ENCODE measurements at places on chromosomes 16 and 17.

GRCh38 chr17:66959641-66960375 lies 4.7 kb upstream of the CACNG4 start:
- DNase-seq = no peak

DNA sequence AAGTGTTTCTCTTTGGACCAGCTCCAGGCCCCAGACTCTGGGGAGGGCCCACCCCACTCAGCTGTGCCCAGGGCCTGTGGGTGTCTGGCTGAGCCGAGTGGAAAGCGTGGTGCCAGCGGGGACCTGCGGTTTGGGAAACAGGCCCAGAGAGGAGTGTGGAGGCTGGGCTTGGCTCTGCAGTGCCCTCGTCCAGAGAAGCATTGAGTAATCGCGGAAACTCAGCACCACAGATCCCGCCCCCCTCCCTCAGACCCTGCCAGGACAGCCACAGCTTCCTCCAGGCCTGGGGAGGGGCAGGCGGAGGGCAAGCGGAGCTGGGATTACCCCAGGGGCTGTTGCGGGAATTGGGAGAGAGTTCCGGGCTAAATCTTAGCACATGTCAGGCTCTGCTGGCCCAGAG lies 14.6 kb upstream of the PITPNA start:
- no peak for DNase-seq

DNA sequence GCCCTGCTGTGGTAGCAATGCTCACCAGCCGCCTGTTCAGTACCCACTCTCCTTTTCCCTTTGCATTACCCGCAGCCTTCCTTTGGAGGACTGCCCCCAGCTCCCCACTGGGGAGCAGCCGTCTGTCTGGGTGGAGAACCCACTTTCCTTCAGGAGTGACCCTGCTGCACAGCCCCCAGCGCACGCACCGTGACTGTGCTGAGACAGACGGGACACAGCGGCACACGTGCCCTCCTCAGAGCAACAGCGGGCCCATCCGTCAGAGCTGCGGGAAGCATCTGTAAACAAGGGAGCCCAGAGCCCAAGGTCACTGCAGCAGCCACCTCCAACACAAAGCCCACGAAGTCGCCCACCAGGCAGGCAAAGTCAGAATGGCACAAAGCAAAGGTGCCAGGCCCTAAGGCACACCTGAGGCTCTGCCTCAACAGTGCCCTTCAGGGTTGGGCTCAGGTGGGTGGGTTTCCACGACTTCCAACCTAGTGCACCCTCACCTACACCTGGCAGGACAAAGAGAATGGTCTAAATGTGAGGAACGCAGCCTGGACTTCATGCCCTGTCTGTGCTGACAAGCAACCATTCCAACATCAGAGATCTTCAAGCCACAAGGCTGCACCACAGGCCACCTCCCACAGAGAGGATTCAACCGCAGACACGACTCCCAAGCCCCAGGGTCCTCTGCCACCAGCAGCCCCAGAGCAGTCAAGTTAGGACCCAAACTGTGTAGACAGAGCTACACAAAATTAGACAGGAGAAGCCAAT lies 9.9 kb downstream of the AXIN1 start:
- no peak for DNase-seq

GRCh38 chr16:85036236-85037049 lies 8.8 kb downstream of the KIAA0513 start:
- DNase-seq = no peak

DNA sequence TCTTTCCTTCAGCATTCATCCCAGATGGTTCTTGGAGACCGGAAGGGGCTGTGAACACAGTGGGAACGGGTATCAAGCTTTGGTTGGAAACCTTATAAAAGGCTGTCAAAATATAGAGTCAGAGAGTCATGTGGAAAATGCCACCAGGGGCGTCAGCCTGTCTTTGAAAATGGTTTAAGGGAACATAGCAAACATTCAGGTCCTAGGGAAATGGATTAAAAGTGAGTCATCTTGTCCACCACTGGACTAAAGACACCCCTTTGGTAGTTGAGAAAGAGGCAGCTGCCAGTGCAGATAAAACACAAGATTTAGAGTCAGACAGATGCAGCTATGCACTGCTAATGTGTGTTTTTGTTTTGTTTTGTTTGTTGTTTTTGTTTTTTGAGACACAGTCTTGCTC lies 47.8 kb upstream of the BCO1 start:
- no peak for DNase-seq

DNA sequence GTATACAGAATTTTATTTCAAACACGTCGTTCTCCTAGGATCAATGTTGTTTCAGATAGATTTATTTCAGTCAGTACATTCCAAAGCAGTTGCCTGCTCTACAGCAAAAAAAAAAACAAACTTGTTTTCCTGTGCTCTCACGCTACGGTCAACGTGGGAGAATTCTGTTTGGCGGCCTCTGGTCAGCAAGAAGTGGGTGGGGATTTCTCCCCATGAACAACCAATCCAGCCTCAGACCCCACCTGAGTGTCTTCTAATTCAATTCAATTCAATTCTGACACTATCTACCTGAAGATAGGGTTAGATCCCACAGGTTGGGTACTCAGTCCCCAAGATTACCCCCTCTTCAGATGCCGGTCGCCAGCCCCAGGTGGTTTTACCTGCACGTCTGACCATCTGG lies 22.1 kb downstream of the C17orf58 start:
- DNase-seq = no peak

DNA sequence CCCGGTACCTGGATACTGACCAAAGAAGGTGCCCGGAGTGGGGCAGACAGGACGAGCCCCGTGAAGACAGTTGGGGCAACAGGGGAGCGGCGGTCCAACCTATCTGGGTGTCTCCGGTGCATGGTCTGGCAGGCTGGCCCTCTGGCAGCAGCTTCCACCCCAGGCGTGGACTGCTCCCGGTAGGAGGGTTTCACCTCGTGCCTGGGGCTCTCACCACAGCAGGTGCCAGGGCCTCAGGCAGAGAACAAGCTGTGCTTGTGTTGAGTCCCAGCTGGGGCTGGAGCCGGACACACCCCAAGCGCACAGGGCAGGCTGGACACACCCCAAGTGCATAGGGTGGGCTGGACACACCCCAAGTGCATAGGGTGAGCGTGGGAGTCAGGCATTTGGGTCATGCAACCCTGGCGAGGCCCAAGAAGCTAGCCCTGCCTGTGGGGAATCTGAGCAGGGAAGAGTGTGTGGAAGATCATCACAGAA lies 1.5 kb upstream of the FBXL16 start:
- no peak for DNase-seq

DNA sequence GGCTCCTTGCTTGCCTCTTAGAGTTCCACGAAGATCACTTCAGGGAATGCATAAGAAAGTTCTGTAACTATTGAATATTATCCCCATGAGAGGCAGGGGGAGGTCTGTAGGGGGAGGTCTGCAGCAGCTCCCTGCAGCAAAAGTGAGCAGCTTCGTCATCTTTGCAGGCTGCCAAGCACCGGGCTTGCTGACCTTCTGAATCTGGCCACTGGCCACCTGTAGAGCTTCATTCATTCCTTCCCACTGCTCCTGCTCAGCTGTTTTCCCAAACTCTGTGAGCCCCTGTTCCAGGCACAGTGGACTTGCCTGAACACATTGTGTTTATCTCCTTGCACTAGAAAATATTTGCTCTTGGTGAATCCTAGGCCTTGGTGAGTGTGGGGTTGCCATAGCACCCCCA lies 443.3 kb downstream of the HAPSTR1 start:
- no peak for DNase-seq

DNA sequence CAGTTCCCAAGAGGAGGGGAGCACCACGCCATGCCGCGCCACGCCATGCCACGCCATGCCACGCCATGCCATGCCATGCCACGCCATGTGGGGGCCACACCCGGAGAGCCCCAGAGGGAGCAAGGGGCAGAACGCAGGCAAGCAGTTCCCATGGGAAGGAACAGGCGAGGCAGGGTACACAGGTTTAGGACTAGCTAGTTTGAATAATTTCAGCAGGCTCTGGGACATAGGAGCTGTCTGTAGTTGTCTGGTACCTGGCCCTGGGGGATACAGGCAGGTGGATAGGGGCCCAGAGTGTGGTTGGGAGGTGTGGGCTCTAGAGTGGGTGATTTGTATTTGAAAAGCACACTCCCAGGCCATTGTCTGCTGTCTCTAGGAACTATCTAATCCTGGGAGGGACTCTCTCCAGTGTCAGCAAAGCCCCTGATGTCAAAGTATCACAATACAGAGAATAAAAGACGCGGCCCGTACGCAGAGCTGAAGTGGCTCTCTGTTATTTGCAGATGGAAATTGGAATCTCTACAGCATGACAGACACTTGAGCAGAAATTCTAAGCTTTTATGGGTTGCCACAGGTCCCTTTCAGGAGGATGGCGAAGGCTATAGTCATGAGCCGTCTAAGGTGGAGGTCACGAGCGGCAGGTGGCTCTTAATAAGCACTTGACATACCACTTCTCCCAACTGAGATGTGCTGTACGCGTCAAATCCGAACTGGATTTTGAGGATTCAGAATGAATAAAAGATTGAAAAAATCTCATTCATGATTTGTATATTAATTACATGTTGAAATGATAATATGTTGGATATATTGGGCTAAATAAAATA lies 220.8 kb upstream of the TNRC6C start:
- no peak for DNase-seq

GRCh38 chr17:7228920-7229319 lies 5.4 kb downstream of the DVL2 start:
- DNase-seq = no peak

GRCh38 chr16:28903344-28904042 lies 21.5 kb downstream of the RABEP2 start:
- no peak for DNase-seq
